Glomerular endothelial cell (primary cell): ENCODE measurements at places on chromosomes 6 and 20.

GRCh38 chr6:169949511-169950097, 198.2 kb downstream of the ERMARD start:
- DNase-seq = no peak

GRCh38 chr6:134398453-134398852, 80.5 kb upstream of the SGK1 start:
- no peak for DNase-seq

DNA sequence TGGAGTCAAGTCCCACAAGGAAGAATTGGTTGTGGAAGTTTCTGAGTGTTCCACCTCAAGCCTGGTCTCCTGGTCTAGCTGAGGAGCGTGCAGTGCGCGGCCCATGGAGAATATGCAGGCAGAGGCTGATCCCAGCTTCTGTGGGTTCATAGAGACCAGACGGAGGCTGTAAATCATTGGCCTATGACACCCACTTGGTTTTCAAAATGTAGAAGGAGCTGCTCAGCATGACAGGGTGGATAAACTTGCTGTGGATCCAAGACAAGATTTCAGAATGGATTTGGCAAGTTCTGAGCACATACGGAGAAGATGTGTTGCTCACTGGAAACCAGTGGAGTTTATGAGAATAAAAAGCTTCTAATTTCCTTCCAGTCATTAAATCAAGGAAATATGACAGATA, 744 bp downstream of the KIF25 start:
- no peak for DNase-seq

DNA sequence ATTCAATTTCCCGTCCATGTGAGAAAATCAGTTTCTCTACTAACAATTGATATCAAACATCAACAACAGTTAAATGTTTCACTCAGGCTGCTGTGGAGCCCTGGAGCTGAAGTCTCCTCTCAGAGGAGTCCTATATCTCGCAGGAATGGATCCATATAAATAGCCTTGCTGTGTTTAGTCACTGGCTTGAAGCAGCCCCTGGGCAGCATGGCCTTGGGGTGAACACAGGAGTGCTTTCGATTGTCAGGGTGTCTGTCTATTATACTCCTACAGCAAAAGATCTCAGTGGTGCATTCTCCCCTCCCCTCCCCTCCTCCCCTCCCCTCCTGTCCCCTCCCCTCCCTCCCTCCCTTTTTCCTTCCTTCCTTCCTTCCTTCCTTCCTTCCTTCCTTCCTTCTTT, 141.9 kb downstream of the CCDC170 start:
- DNase-seq = no peak

DNA sequence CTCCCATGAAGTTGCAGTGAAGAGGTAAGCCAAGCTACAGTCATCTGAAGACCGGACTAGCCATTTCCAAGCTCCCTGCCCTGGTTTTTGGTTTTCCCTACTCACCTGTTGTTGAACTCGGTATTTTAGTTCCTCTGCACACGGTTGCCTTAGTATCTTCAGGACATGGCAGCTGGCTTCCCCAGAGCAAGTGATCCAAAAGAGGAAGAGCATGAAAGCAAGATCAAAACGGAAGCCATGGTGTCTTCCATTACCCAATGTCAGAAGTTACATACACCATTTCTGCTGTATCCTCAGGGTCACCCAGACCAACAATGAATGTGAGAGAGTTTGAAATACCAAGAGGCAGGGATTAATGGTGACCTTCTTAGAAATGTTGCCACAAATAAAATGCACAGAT, 276.6 kb upstream of the CNR1 start:
- DNase-seq = no peak
